ENCODE measurements at places on chromosomes 11 and 22.

GRCh38 chr11:32244453-32244852 lies 153.6 kb downstream of the RCN1 start:
- no peak for DNase-seq

DNA sequence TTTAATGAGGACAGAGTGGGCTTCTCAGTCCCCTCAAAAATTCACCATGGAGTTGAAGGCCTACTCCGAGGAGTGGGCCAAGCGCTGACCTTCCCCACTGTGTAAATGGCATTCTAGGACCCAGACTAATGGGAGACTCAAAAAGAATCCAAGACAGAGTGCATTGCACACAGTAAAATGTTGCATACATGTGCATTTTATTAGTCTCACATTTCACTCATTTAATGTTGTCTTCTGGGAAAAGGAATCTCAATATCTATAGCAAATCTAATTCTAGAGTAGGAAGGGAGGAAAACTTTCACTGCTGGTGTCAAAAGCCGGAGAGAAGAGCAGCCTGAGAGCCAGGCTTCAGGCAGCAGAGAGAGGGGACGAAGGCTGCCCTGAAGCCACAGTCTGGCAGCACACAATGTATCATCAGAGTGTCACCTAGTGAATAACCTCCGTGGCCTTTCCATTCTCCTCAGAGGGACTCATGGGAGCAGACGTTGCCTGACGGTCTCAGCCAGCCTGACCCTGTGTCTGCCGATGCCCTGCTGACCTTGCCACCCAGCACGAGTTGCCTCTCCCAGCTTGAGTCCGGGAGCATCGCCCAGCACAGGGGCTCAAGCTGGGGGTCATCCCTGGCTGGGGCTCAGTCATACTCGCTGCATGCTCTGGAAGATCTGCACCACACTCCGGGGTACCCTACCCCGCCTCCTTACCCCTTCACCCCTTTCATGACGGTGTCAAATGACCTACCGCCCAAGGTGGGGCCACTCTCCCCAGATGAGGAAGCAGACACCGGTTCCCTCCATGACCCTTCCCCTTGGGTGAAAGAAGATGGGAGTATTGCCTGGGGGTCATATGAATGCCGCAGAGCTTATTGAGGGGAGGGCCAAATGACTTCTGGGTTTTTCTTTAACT lies 12.9 kb upstream of the POU2AF3 start:
- DNase-seq = no peak

DNA sequence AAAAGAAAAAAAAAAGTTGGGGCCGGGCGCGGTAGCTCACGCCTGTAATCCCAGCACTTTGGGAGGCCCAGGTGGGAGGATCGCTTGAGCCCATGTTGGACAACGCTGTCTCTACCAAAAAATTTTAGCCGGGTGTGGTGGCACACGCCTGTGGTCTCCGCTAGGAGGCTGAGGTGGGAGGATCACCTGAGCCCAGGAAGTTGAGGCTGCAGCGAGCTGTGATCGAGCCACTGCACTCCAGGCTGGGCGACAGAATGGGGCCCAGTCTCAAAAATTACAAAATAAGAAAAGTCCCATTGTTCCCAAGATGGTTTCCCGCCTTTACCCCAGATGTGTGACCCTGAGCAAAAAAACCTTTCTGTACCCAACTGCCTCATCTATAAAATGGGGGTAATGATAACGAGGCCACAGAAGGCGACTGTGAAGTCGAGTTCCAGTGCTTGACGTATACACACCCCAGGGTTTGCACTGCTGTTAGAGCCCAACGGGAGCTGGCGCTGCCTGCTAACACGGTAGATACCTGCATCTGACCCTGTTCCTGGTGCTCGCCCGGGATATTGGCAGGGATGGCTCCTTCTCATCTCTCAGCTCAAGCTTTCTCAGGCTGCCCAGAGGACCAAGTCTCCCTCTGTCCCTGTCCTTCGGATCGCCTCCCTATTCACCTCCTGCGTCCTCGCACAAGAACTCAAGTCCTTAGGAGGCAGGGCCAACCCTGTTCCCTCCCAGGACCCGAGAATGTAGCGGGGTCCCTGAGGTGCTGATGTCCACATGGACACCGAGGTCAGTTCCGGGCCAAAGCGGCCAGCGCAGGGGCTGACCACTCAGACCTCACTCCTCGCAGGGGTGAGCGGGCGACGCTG lies 1.1 kb upstream of the RPLP2 start:
- no peak for DNase-seq

DNA sequence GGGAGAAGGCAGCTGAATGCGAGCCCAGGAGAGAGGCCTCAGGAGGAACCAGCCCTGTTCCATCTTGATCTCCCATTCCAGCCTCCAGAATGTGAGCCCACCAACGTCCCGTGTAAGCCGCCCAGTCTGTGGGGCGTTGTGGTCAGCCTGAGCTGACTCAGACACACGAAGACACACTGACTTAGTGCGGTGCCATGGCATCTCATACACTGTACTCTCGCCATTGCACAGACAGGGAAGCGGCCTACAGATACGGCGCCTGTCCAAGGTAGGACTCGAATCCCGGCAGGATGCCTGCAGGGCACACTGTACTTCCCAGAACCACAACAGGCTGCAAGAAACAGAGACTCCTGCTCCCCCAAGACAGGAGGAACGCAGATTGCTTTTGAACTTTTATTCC lies 179.6 kb downstream of the CTTN start:
- no peak for DNase-seq

DNA sequence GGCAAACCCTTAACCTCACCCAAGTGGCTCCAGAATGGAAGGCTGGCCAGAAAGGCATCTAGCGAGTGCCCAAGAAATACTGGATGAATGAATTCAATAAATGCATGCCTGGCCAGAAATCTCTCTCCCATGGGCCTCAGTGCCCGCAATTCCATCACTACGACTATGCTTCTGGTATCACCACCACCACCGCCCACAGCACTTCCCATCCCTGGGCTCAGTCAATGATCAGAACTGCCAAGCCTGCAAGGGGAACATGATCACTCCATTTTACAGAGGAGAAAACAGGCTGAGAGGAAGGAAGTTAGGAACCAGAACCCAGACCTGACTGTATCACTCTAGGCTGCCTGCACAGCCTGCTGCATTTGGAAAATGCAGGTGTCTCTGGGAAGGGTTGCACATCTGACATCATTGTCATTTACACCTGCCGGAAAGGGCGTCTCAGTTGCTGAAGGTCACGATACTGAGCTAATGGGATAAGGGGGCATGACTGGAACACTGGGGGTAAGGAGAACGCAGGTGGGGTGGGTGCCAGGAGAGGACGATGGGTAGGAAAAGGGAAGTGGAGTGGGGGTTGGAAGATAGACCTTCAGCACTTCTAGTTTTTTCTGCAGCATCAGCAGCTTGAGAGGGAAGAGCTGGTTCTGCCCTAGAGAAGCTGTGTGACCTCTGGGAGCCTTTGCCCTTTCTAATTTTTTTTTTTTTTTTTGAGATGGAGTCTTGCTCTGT lies 3.2 kb downstream of the GPR152 start:
- DNase-seq = no peak

DNA sequence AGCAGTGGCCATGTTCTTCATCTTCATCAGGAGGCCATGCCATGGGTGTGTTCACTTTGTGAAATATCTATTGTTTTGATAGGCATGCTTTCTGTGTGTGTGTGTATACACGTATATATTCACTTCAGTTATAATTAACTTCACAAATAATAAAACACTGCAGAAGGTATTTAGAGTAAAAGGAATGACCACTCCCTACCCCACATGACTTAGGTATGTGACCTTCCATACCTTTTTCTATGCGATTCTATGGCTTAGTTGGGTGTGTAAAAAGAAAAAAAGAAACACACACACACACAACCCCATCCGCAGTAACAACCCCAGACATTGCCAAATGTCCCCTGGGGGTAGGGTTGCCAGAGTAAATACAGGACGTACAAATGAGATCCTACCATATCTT lies 72.0 kb downstream of the CYTH4 start:
- DNase-seq = no peak

- no peak for DNase-seq
These were observed 3.0 kb upstream of the CASTOR1 start for GRCh38 chr22:30292069-30292970.

GRCh38 chr11:103808252-103808651 lies 228.2 kb upstream of the DDI1 start:
- DNase-seq = no peak

GRCh38 chr11:72191961-72192381 lies at the start of gene FOLR1:
Gene FOLR1 (plus strand): TSS chr11:72192140. CDS start chr11:72192174, 34 bp downstream.
- DNase-seq = peak; percentile 37

- no peak for DNase-seq
These were observed 3.5 kb upstream of the UVRAG start for GRCh38 chr11:75811485-75811884.

DNA sequence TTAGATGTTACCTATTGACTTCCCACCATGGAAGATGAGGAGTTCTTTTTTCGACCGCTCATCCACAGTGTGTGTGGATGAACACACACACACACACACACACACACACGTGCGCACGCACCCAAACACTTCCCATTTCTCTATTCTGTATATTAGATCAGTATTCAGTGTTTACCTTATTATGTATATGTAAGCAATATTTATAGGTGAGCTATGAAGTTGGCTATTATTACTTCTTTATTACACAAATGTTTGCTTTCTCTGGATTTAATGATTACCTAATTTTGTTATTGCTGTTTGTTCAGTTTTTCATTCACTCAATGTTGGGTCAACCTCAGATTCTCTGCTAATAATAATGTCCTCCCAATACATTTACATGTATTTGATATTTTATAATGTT lies 721.0 kb downstream of the NELL1 start:
- DNase-seq = no peak

- no peak for DNase-seq
These were observed 212.7 kb upstream of the CADM1 start for GRCh38 chr11:115716601-115717529.

DNA sequence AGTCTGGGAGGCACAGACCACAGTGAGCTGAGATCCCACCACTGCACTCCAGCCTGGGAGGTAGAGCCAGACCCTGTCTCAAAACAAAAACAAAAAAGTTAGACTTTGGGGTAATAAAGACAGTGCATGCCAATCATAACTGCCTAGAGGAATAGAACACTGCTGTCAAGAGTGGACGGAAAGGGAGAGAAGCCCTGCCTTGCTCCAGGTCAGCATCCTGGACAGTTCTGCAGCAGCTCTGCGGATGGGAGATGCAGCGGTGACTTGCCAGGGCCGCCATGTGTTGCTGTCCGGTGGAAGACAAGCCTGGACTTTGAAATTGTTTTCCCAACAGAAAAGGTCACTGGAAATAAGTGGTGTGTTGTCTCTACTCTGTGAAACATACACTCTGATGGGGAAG lies 618.2 kb downstream of the TBC1D22A start:
- DNase-seq = peak; percentile 1

GRCh38 chr22:26234296-26234695 lies 65.0 kb downstream of the SEZ6L start:
- no peak for DNase-seq

DNA sequence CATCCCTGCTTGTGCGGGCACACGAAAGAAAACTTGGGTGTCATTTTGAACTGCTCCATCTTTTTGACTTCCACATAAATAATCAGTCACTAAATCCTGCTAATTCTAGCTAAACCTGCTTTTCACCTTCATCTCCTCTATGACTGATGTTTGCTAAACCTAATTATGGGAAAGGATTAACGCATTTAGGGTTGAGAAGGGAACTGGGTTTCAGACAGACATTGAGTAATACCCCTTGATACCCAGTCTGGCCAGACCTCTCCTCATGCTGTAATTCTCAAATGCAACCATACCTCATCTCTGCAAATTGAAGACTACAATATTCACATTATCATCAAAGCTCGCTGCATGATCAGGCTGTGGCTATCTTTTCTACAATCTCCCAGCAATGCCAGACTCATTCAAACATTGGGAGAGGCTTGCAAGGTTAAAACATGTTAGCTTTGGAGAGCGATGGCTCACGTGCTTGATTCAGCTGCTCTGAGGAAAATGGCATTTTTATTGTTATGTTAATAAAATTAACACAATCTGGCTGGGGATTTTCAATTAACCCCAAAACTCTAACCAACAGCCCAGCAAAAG lies 2.4 kb downstream of the HPS4 start:
- no peak for DNase-seq

DNA sequence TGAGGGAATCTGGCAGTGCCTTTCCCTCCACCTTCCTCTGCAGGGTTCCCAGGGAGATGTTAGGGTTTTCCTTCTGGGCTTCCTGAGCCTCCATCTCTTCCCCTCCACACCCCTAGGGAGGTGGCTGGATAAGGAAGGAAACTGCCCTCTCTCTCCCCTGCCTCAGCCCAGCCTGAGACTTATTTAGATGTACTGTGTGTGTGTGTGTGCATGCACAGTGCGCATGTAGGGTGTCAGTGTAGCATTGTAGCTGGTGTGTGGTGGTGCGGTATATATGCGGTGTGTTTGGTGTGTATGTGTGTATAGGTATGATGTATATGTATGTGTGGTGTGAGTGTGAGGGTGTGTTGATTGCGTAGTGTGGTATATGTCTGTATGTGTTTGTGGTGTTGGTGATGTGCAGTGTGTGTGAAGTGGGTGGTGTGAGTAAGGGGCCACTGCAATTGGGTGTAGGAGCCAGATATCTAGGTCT lies 1.5 kb downstream of the FXYD6 start:
- no peak for DNase-seq

GRCh38 chr22:32411402-32411801 lies 645 bp downstream of the RTCB start:
- no peak for DNase-seq

DNA sequence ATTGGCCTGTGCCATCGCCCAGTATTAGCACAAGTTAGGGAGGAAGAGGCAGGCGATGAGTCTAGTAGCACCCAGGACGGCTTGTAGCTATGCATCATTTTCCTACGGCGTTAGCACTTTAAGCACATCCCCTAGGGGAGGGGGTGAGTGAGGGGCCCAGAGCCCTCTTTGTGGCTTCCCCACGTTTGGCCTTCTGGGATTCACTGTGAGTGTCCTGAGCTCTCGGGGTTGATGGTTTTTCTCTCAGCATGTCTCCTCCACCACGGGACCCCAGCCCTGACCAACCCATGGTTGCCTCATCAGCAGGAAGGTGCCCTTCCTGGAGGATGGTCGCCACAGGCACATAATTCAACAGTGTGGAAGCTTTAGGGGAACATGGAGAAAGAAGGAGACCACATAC lies 4.3 kb downstream of the TMEM25 start:
- DNase-seq = no peak

DNA sequence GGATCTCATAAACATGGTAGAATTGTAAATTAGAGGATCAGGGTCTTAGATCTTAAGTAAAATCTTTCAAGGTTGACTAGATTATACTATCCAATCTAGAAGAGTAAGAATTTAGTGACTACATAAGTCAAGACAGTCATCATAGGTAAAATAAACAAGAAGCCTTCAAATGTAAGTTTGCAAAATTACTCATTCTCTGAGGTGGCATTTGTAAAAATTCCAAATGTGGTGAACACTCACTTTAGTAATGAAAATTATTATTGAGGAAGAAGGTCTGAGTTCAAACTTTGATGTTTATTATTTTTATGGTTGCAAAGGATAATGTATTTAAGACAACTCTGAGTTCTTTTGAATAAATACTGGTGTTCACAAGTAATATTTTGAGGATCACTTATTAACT lies 4.6 kb downstream of the HYLS1 start:
- DNase-seq = no peak

GRCh38 chr22:50080077-50080465 lies 5.2 kb downstream of the MLC1 start:
- no peak for DNase-seq

All from WERI-Rb-1 (cell line).